ENCODE measurements at places on chromosomes 2 and 18. TPM values are rescaled to one million over a fixed set of nuclear protein-coding genes. Genes with fewer than 3 reads are reported as not detected.

The CASP10 gene
- total RNA-seq: 13.6 TPM

- no peak for DNase-seq
These were observed 102.4 kb upstream of the DCC start for GRCh38 chr18:52237551-52237950.

GRCh38 chr2:102159295-102159694, 16.7 kb downstream of the IL1R1 start:
- no peak for DNase-seq

The IL36RN gene
- total RNA-seq: not detected

DNA sequence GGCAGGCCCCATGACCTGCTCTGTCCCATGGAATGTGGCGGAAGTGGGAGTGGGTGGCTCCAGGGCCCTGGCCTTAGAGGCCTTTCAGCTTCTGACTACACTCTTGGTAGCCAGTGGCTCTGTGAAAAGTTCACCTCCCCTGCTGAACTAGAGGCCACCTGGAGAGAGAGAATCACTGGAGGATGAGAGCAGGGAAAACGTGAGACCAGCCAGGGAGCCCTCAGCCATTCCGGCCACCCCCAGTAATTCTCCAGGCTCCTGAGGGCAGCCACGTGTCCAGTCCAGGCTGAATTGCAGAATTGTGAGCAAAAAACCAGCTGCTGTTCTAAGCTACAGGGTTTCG, 10.5 kb downstream of the COLEC12 start:
- DNase-seq: no peak

The SCN2A gene
- 0.33 TPM for total RNA-seq

The CHST9 gene
- 6.4 TPM for total RNA-seq

DNA sequence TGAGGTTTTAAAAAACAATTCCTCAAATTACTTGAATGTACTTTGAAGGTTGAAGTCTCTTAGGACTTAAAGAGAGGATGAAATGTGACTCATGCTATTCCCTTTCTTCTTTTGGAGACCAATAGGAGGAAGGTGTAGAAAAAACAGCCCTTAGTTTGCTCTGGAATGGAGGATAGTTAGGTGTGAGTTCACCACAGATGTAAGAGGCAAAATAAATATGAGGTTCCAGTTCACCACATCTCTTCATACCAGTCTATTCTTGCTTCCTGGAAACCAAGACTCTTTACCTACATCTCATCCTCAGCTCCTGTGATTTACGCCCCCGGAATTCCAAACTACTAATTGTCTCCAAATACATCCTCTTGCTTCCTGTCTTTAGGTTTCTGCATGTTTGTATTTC, 77.5 kb upstream of the TTC21B start:
- no peak for DNase-seq

GRCh38 chr2:174445248-174445647, 41.6 kb downstream of the GPR155 start:
- DNase-seq: no peak

GRCh38 chr2:121358291-121358690, 73.3 kb upstream of the TFCP2L1 start:
- DNase-seq: no peak

The KCNK3 gene
- 6.6 TPM for total RNA-seq

The RIT2 gene
- not detected for total RNA-seq

The PHLPP1 gene
- 14.5 TPM for total RNA-seq

The KCNJ13 gene
- not detected for total RNA-seq

DNA sequence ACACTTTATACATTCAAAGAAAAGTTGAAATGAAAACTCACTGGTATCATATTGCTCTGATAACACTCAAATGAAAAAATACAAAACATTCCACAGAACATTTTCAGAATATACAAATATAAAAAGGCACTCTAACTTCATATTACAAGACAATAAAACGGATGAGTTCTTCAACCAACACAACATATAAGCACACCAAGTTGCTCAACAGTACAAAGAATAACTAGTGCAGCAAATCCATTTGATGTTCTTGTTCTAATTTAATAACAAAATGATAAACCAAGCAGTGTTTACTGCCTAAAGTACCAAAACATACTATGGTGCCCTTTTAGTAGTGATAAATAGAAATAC, 60.8 kb upstream of the PGAP1 start:
- DNase-seq: no peak

The CCDC148 gene
- 0.37 TPM for total RNA-seq

The LRATD1 gene
- total RNA-seq: 2.6 TPM

The KIF1A gene
- total RNA-seq: 0.14 TPM

DNA sequence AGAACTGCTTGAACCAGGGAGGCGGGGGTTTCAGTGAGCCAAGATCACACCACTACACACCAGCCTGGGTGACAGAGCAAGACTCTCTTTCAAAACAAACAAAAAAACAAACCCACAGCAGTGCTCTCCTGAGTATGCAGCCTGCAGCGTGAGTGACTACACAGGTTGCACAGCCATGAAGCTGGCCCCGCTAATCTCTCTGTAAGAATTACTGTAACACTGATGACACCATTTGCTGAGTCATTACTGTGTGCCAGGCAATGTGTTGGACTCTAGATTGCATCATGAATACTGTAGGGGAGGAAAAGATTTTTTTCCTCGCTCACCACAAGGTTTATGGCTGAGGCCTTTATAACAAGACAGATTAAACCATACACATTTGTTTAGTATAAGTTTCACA, 118.6 kb upstream of the ATP8B1 start:
- no peak for DNase-seq

The TDRD15 gene
- total RNA-seq: 0.75 TPM

DNA sequence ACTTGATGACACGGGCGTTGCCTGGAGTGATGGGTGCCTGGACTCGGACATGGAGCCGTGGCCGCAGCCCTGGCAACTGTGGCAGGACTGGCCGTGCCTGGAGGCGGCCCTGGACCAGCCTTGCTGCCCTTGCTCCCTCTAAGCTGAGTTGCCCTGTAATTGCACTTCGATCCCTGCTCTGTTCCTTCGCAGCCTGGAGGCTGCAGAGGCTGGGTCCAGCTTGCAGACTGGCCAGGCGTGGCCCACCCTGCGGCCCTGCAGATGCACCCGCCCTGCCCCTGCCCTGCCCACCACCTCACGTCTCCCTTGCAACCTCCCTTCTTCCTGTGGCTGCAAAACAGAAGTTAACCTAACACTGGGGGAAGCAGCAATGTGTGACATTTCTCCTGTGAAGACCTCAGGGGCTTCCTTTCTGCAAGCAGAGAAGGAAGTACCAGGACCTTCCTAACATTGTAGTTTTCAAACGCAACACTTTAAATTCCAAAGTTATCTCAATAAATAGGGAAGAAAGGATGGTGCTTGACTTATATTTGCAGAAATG, 174.6 kb upstream of the TPO start:
- no peak for DNase-seq

- DNase-seq: no peak
These were observed 201.1 kb downstream of the SPP2 start for GRCh38 chr2:234251326-234252271.

- DNase-seq: no peak
These were observed 94.8 kb upstream of the ZNF236 start for GRCh38 chr18:76727589-76727988.

DNA sequence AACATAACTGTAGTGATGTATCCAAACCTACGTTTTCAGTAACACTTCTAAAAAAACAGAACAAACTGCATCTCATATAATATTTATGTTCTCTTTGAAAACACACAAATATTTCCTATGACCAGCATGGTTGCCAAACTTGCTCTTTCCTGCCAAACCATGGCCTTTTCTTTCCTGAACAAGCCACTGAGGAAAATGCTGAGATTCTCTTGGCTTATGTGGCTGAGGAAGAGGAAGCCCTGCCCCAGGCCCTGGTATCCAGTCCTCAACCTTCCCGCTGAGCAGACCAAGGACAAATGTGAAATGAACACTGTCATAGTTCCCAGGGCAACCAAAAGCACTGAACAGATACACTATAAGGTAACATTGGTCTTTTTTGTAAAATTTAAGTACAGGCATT, 35.9 kb upstream of the NARS1 start:
- DNase-seq: no peak

DNA sequence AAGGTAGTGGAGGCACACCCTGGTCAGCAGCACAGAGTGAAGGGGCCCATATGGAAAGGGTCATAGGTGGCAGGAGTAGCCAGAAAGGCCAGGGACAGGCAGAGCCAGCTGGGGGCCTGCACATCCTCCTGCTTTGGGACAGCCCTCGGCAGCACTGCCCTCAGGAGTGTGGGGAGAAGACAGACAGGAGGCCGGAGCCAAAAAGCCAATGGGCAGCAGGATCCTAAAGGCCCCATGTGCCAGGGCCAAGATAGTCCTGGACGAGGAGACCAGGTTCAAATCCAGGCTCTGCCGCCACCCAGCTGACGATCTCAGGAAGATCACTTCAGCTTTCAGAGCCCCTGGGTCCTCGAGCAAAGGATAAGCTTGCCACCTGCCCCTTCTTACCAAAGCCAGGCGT, 220.1 kb downstream of the TMEM163 start:
- DNase-seq: no peak

DNA sequence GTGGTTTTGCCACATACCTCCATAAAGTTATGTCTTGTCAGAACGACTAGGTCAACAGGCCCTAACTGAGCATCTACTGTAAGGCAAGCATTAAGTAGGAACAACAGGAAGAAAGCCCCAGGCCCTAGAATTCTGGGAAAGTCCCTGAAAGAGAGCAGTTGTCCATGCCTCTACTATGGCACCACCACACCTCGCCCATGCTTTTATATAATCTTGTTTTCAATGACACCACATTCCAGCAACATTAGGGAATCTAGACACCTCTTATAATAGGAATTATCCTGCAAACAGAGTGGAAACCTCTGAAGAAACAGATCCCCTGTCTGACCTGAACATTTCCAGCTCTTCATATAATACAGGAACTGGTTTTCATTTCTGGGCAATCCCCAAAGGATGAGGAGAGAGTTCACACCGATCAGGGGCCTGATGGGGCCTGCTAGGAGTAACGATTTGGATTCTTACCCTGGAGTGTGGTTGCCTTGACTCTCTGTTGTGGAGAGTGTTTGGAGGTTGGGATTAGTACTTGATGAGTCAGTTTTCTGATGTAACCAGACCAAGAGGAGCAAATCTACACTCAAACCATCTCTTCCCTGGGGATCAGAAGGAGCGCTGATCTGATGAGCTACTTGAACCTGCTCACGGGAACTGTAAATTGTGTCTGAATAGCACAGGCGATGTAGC, 31.9 kb upstream of the CEP68 start:
- no peak for DNase-seq

The SERPINB3 gene
- total RNA-seq: 0.05 TPM

DNA sequence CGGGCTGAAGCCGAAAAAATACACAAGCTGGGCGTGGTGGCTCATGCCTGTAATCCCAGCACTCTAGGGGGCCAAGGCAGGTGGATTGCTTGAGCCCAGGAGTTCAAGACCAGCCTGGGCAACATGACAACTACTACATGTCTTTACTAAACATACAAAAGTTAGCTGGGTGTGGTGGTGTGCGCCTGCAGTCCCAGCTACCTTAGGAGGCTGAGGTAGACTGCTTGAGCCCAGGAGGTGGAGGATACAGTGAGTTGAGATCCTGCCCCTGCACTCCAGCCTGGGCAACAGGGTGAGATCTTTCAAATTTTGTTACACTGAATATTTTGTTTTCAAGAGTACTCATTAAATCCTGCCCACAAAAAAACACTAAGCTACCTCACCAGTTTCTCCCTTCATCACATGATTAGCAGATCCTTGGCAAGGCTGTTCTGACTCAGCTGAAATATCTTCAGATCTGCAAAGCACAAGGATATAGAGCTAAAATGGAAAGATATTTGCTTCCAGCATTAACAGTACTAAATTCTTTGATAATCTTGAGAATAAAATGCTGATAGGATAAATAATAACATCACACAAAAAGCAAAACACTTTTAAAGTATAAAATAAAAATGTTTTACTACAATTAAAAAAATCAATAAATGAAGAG, 28.2 kb upstream of the MCM6 start:
- DNase-seq: no peak

The DSC1 gene
- not detected for total RNA-seq

DNA sequence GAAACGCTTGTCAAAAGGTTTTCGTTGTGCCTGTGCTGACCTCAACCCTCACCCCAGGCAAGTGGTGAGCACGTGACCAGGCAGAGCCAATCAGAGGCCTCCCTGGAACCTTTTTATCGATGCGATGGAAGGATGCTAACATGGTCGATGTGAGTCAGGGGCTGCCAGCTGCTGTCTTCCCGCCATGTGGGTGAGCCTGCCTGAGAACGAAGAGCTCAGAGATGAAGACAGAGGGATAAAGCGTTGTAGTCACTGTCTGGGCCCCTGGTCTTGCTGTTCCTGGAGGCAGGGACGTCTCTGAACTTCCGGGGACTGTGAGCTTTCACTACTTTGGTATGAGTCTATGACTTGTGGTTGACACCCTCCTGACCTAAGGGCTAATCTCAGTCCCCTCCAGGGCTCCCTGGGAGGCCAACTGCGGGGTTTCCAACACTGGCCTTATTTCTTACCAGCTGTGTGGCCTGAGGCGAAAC, 18.6 kb downstream of the DNMT3A start:
- no peak for DNase-seq

The RBKS gene
- 6.3 TPM for total RNA-seq

DNA sequence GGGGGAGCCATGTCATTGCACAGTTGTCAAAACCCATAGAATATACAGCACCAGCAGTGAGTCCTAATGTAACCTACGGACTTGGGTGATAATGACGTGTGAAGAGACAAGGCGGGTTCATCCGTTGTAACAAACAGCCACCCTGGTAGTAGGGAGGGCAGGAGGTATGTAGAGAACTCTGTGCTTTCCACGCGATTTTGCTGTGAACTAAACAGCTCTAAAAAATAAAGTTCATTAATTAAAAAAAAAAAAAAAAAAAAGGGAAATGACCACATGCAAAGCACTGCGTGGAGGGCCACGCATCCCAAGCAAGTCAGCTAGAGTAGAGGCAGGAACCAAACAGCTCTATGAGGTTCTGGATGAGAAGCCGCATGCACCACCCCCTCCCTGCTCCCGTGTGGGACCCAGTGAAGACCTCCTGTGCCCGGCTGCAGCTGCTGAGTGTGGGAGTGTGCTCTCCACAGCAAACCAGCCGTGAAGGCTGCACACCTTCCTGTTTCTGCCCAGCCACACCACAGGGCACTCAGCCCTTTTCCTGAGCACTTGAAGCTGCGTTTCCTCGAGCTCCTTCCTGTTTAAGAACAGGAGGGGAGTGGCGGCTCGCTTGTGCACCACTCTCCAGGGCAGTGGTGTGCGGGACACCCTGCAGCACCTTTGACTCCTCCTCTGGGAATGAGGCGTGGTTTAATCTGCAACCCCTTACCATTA, 65.6 kb downstream of the ODC1 start:
- no peak for DNase-seq

The KCNG2 gene
- 0.08 TPM for total RNA-seq

The ACP1 gene
- total RNA-seq: 59.9 TPM
